ENCODE measurements at places on chromosomes 5 and 9.

DNA sequence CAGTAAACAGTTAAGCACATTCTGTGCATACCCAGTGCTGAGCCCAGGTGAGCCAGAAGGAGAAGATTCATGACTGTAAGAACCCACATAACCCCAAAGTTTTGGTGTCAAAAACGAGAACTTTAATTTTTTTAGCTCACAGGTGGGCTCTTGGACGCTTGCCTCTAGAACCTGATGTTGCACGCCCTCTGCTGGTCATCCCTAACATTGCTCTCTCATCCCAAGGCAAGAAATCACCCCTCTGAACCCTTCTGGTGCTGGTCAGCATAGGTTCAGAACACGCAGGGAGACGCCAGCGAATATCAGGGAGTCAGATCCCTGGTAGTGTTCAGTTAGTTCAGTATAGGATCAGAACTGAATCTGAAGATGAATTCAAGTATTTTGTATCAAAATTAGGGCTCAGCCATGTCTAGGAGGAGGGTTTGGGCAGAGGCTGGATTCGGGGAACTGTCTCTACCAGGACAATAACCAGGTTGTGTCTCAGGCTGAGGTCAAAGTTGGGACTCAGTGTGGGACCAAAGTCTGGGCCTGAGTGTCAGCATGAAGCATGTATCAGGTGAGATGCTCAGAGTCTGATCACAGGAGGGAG, 4.1 kb upstream of the DNAJB5 start:
- DNase-seq: no peak

DNA sequence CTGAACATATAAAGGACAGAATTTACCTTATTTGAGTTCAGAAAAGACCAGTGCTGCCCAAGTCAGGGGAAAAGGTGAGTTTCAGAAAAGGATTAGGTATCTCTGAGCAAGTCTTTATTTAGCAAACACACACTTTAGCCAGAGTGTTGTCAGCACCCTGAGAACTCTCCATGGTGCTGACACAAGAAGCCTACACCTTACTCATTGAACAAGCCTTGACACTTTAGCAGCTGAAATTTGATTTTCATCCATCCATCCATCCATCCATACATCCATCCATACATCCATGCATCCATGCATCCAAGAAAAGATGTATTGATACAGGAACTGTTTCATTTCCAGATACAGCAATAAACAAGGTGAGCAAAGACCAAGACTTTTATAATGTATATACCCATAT, 311.2 kb downstream of the TRIM32 start:
- DNase-seq: no peak

- no peak for DNase-seq
Measured at GRCh38 chr9:95724253-95724991, 151.1 kb upstream of the ERCC6L2 start.

- DNase-seq: no peak
Measured at GRCh38 chr5:61790678-61791077, 458.6 kb downstream of the ZSWIM6 start.

GRCh38 chr5:107296572-107296971, 374.2 kb downstream of the EFNA5 start:
- DNase-seq: no peak

GRCh38 chr9:130786526-130786925, 48.5 kb upstream of the ABL1 start:
- DNase-seq: no peak

GRCh38 chr5:153658149-153658548, 167.7 kb downstream of the GRIA1 start:
- DNase-seq: no peak

GRCh38 chr9:97518166-97518908, 16.9 kb downstream of the TMOD1 start:
- DNase-seq: no peak

GRCh38 chr9:21031091-21031807, at the start of gene HACD4:
HACD4 (minus strand) TSS chr9:21031640; CDS start chr9:21031590, 50 bp downstream.
- DNase-seq: no peak

DNA sequence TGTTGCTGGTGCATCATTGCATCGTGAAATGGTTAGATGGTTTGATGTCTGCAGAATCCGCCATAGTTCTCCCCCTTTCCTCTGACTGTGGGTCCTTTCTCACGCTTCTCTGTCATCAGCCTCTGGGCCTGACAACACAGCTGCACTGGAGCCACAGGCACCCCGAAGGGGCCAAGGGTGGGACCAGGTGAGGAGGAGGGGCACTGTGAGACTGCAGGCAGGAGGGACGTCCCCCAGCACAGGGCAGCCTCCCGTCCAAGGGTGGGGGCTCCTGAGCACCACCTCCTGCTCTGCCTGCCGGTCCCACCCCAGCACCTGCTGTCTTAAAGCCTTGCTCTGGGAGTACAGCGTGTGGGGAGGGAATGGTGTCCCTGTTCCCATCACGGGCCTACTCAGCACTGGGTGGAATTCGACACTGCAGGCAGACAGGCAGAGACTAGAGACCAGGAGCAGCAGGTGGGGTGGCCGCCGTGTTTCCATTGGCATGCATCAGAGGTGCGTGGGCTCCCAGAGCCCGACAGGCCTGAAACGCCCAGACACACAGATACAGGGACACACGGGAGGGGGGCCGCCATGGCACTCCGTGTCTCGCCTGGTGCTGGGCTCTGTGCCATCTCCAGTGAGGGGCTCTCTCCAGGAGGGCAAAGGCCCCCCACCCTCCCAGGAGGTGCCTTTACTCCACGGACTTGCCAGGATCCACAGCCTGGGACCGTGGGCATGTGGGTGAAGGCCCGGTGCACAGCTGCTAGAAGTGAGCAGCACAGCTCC, 15.0 kb downstream of the CACNA1B start:
- DNase-seq: no peak

- no peak for DNase-seq
Measured at GRCh38 chr5:45105491-45105994, 296.8 kb downstream of the MRPS30 start.
